ENCODE measurements at places on chromosomes 6 and 20.

DNA sequence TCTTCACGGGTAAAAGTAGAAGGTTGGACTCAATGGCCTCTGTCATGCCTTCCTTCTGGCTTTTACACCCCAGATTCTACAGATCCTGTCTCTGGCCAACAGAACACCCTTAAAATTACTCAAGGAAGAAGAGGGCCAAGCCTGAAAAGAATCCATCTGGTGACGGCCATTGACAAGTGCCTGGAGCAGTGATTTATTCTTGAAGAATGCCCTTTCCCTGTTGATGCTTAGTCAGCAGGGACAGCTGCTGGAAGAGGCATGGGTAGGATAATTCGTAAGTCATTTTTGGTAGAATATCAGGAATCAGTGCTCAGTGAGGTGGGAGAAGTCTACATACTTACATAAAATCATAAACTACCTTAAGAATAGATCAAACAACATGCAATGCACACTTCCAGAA lies 397.9 kb downstream of the SAMD5 start:
- DNase-seq, result no peak

- DNase-seq, result no peak
These were observed 207.6 kb downstream of the CDH4 start for GRCh38 chr20:61459705-61460104.

DNA sequence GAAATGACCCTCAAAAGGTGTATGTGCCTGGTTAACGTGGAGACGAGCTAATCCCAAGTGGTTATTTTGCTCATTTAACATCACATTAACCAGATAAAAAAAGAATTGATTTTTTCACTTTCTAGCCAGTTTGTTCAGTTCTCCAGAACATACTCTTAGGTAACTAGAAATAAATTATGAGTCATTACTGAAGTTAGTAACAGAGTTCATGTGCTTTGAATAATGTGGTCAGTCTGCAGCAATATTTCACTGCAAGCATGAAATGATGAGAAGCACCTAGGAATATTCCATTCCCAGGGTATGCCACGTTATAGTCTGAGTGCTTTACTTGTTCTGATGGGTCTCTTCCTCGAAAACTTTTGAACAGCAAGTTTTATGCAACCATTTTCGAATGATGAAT lies 138.3 kb upstream of the INSM1 start:
- no peak for DNase-seq

DNA sequence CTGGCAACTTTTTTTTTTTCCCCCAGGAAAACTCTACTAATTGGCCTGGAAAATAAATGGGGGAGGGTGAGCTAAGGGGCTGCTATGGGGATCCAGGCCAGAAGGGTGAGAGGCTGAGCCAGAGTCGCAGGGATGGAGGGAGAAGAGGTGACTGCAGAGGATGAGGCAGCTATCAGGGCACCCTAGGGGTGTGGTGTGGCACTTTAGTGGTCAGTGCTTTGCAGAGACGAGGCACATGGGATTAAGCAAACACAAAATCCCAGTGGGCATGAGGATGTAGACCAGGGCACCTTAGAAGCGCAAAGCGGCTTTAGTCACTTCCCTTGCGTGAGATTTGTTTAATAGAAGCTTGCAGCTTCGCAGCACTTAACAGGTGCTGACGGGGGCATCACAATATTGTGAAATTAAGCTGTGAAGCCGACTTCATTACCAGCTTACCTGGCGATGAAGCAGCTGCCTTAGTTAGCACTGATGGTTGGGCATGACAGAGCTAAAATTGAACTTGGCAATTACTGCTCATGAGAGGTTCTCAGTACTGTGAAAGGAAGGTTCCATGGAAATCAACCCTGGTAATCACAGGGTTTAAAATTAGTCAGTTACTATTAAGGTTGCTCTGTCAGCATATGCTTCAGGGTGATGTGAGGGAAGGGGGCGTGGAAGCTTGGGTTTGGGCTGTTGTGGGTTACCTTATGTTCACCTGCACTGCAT lies 26.0 kb downstream of the TOX2 start:
- DNase-seq, result no peak

DNA sequence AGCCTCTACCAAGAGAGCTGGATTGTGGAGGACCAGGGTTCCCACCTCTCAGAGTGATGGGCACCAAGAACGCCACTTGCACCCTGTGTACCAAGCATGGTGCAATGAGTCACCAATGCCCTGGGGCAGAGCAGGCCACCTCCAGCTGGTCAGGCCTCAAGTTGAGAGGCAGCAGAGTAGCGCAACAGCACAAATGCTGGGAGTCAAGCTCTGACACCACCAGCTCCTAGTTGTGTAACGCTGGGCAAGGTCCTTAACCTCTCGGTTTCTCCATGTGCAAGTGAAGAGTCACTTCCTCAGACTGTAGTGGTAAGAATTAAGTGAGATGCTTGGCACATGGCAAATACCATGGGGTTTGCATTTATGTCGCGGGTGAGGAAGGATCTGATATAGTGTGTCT lies 25.6 kb downstream of the GFOD1 start:
- no peak for DNase-seq

GRCh38 chr6:81929828-81930227 lies 177.3 kb upstream of the TENT5A start:
- DNase-seq, result no peak

- no peak for DNase-seq
These were observed 4.5 kb downstream of the IYD start for GRCh38 chr6:150373260-150373701.

DNA sequence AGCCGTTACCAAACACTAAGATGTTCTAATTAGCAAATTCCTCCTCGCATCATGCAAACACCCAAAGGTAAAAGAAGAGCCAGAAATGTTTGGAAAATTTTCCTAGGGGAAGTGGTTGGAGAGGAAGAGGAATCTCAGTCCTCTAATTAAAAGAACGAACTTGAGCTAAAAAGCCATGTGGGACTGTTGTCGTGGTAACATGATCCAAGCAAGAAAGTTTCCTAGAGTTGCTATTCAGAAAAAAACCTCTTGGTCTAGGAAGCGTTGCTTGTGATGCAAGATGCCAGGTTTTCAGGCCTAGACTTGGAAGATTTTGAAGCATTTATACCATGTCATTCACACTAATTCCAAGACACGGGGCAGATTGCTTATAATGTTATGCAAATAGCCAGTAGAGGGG lies 106.8 kb upstream of the DOK5 start:
- DNase-seq, result no peak

GRCh38 chr6:21404577-21404976 lies 189.0 kb upstream of the SOX4 start:
- no peak for DNase-seq
